ENCODE measurements at places on chromosomes 11 and 22.
A peak's percentile ranks its signal among the peaks of the same experiment; 100 is the strongest.

DNA sequence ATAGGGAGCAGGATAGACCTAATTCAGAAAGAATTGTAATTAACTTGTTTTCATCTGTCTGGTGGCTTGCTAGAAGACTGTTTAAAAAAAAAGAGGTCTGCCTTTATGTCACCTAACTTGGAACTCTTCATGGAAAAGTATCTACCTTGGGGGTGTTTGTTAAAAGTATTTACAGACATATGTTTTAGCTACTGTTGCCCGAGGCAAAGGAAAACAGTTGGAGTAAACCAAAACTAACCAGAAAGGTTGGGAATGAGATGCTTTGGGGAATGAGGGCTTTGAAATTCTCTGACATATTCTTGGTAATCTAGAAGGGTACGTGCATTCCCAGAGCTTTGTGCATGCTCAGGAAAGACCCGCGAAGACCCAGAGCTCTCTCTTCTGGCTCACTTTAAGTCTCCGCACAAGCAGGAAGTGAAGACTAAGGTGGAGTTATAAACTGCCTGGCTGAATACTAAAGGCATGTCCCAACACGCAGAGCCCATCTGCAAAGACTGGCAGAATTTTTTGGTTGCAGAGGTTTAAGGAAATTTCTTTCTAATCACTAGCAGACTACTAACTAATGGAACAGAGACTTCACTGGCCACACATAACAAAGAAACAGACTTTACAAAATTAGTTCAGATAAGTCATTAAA lies 33.2 kb downstream of the HIKESHI start:
- no peak for DNase-seq

DNA sequence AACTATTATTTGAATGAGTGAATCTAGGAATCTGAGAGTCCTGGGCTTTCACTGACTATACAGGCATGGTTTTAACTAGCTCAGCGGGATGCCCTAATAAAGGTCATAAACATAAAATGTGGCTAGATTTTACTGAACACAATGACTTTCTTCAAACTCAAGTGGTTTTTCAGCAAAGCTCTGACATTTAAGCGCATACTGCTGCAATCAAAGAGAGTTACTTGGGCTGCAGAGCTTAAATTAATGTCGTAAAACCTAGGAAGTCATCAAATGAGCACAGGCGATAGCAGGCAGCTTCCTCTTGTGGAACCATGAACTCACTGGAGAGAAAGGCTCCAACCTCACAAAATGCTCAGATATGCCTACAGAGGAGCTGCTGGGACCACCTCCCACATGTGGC lies 6.7 kb downstream of the CSNK2A3 start:
- DNase-seq = no peak

DNA sequence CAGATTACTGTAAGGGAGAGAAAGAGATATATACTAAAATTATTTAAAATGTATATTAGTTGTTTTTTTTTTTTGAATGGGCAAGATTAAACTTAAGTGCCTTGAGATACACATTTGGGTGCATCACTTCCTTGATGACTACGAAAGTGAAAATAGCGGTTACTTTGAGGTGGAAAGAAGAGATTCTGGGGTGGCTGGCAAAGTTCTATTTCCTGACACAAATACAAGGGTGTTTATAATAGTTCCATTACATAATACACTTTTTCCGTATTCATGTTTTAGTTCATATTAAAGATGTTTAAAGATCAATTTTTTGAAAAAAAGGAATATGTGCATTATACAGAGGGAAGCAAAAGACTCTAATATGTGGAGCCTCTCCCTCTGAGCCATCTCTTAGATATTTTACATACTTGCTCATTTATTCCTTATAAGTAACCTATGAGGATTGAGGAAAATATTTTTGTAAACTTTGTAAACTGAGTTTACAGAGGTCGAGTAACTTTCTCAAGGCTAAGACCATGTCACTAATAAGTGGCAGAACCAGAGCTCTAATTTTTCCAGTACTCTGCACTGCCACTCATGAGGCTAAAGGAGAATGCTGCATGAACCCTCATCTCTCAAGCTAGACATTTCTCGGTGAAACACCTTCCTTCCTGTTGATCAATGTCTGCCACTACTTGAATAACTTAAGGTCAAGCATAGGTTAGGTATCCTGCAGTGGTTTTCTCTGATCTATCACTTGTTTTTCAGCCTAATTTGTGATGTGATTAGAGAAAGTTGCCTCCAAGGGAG lies 58.6 kb downstream of the DDIAS start:
- no peak for DNase-seq

- no peak for DNase-seq
Measured at GRCh38 chr11:90500922-90501568, 278.2 kb upstream of the CHORDC1 start.

DNA sequence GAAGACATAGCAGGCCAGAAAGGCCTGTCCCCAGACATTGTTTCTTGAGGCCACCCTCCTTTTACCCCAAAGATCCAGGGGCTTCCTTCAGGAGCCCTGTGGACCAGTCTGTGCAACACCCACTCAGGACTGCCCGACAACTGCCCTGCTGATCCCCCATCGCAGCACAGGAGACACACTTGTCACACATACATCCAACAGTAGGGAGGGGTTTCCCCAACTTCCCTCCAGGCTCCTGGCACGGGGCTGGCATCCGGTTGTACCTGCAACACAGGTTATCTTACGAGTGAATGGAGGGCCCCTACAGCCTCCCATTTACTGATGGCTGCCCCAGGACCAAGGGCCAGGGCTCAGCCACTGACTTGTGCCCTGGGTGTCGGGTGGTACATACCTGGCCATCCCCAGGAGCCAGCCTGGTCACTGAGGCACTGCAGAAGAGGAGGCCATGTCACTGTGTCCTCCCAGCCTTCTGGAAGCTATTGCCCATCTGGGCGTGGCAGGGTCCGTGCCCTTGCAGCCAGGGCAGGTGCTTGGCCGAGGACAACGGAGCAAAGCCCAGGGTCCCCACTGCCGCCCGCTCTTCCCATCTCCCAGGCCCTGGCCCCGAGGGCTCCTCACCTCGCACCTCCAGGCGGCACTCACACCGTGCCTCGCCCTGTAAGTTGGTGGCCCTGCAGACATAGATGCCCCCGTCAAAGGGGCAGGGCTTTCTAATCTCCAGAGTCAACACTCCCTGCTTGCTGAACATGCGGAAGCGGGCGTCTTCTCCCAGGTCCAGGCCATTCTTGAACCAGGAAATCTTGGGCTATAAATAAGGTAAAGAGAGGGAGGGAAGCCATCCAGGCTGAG lies 20.8 kb downstream of the MYBPC3 start:
- no peak for DNase-seq

- DNase-seq = peak; percentile 32
Measured at GRCh38 chr11:73140213-73141030, 1.7 kb downstream of the FCHSD2 start.

GRCh38 chr11:95485115-95485900 lies 254.3 kb upstream of the SESN3 start:
- no peak for DNase-seq

Data from NCI-H82 (cell line).